ENCODE measurements at places on chromosomes 2 and 18.

GRCh38 chr2:171345971-171346722 is 87.6 kb downstream of the METTL8 start:
- DNase-seq: peak; percentile 27

GRCh38 chr18:41842886-41843285 is 112.1 kb upstream of the PIK3C3 start:
- no peak for DNase-seq

- DNase-seq: peak; percentile 34
Measured at GRCh38 chr2:65128297-65129190, 1.4 kb downstream of the RAB1A start.

DNA sequence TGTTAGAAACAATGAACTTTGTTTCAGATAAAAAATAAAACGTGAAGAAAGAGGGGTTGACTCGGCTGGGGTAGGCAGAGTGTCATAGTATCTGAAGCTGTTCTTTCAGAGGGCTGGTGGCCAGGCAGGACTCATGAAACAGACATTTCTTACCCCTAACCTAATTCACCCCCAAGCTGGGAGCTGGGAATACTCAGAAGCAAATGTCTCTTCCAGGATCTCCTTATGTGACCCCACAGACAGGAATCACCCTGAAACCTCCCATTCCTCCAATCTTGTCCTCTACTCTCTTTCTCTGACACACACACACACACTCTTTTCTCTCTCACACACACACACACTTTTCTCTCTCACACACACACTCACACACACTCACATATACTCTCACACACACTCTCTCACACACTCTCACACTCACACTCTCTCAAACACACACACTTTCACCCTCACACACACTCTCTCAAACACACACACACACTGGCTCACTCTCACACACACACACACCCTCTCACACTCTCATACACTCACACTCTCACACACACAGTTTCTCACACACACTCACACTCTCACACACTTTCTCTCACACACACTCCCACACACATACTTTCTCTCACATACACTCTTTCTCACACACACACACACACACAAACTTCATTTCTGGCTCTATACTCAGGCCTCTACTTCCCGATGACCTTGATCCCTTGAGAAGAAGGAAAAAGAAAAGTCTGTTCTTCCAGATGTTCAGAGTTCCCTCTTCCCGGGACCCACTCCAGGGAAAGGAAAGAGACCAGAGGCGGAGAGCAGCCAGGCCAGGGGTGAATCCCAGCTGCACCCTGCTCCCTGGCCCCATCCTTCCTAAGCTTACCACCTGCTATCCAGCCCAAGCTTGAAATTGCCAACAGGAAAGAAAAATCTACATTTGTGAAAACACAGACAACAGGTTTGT is 167.7 kb downstream of the TXNL1 start:
- no peak for DNase-seq
